Calu3 (cell line): ENCODE measurements at places on chromosomes 1 and 21. TPM values are rescaled to one million over a fixed set of nuclear protein-coding genes. Genes with fewer than 3 reads are reported as not detected.

GRCh38 chr1:193299038-193299437 is 112.6 kb upstream of the B3GALT2 start:
- DNase-seq: no peak

- DNase-seq: peak; percentile 67
Observed at GRCh38 chr1:41241354-41241748, 755 bp downstream of the SCMH1 start.

The KRTAP13-4 gene
- not detected in 2 replicates for total RNA-seq

The KRTAP10-12 gene
- total RNA-seq: not detected in 2 replicates

The DIO1 gene
- total RNA-seq: not detected in 2 replicates

DNA sequence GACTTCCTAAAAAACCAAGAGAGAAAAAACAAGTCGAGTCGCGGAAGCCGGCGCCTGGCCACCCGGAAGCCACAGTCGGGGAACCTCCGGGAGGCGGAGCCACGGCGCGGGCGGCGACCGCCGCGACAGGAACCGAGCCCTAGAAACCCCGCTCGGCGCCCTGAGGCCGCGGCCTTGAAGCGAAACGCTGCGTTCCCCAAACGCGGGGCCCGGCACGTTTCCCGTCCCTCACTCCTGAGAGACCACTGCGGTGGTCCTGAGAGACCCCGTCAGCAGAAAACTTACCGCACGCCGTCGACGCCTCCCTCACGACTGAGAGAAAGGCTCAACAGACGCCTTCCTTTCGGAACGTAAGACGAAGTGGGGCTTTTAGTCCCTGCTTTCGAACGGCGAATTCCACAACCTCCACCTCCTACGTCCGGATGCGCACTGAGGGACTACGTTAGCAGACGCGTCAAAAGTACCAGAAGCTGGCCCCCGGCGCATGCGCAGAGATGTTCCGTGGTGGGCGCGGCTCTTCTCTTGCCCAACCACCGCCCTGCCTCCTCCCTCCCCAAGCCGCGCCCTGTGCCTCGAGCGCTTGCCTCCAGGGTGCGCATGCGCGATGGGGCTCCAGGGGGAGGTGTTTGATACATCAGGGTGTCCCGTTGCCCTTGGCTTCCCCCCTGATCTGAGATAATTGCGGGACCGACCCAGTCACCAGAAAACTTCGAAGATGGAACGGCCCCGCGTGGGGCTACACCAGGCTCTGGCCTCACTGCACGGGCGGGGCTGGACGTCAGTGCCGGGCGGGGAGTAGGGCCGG is at the start of gene RSRP1:
TSS of gene RSRP1 (minus strand) at position 431 of the 805 bp plus-strand sequence. CDS start 491 bp downstream, outside the sequence.
- peak; percentile 95 for DNase-seq

The PDZK1IP1 gene
- 231 and 327 TPM in 2 replicates for total RNA-seq

The TNFRSF4 gene
- total RNA-seq: not detected in 2 replicates

DNA sequence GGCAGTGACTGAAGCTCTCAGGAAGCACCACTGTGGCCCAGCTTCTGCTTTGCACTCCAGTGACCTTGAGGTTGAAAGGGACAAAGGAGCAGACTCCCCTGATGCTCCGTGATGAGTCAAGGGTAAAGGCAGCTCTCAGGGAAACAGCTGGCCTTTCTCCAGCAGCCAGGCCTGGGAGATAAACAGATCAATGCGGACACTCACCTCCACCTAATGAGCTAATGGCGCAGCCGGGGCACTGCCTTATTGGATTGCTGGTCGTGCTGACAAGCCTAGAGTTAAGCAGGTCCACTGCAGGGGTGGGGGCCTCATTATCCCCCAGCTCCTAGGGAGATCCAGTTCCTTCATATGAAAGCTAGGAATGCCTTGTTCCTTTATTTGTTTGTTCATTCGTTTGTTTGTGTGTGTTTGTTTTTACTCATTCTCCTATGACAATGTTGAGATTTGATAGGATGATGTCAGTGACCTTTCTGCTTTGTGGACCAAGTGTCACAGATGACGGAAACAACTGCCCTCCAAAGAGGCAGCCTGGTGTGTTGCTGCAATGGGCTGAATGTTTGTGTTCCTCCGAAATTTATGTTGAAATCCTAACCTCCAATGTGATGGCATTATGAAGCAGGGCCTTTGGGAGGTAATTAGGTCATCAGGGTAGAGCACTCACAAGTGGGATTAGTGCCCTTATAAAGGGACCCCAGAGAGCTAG is 141.4 kb upstream of the BEND5 start:
- no peak for DNase-seq

The USP24 gene
- total RNA-seq: 40.3 and 45.3 TPM in 2 replicates

DNA sequence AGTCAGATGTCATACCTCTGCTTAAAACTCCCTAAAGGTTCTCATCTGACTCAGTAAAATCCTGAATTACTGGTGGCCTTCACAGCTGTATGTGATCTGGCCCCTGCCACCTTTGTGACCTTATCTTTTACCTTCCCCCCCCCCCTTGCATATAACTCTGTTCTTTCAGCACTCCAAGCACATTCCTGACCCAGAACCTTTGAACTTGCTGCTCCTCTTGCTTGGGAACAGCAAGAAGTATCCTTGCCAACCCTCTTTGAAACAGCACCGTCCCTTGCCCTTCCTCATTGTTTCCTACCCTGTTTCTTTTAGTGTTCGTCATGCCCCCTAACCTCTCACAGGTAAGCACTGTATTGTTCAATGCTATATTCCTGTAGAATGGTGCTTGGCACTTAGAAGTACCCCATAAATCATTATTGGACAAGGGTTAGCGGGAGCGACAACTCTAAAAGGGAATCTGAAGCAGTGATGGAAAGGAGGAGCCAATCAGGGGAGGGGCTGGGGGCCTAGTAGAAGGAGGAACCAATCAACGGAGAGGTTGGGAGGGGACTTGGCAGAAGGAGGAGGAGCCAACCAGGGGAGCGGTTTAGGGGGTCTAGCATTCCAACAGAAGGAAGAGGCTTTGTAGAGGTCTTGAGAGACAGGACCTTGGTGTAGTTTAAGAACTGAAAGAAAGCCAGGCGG is 13.9 kb downstream of the CACHD1 start:
- DNase-seq: no peak

GRCh38 chr1:162471290-162471853 is 26.2 kb upstream of the UHMK1 start:
- no peak for DNase-seq

The RNF115 gene
- total RNA-seq: 9.5 and 9.9 TPM in 2 replicates

- DNase-seq: no peak
Observed at GRCh38 chr1:66397192-66397591, 136.8 kb upstream of the SGIP1 start.

DNA sequence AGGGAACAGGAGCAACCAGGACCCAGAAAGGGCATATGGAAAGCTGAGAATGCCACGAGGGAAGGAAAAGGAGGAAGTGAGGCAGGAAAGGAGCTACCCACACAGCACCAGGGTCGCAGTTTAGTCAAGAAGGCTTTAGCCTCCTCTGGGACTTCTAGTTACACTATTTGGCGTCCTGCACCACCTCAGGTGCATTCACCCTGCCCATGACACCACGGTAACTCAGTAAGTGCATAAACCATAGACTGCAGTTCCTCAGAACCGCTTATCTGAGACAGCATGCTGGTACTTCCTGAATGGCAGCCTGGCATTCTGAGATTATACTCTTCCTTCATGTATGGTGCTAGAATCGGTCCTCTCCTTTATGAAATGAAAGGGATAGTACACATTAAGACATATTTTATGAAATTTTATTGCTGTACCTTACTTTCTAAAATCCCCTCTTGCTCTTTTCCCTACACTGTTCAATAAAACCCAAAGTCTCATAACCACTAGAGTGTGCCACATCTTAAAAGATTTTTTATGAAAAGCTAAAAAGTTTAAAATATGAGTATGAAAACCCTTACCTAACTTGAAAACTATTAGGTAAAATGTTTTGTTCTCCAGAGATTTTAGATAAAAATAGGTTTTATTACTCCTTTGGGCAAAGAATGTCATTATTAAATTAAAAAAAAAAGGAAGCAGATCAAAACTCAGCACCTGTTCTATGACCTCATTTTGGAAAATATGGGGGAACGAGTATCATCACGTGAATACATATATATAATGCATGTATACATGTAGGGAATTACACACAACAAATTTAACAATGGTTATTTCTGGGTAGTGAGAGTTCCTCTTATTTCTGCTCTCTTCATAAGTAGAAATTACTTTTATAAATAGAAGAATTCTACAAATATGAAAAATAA is 67.3 kb downstream of the VAV3 start:
- DNase-seq: no peak

DNA sequence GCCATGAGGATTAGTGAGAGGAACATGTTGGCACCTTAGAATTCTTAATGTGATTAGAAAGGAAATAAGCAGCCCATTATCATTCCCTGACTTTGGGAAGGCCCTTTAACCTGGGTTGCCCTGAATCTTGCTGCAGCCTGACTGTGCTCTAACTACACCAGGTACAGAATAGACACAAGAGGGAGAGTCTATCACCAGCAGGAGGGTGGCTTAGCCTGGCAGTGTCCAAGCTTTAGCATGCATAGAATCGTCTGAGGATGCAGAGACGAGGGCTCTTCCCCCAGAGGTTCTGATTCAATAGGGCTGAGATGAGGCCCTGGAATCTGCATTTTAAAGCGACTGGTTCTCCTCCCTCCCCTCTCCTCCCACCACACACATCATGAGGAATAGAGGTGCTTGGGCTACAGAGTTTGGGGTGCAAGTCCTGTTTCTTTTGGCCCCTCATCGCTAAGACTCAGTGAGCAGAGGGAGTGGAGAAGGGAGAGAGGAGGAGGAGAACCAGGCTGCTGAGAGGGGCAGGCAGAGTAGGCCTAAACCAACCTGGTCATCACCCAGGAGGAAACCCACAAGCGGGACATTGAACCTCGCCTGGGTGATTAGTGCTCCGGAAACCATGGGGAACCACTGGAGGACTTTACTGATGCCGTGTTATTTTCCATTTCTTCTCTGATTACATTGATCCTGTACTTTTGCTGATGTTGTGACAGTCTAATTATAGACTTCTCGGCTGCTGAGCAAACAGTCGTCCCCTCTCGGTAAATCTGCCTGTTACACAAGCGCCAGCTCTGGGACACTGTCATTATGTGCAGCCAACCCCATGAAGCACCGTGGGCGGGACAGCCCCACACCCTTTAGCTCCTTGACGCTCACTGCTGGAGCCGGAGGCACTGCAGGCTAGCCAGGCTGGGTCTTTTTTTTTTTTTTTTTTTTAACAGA is 6.3 kb upstream of the TENT5C start:
- DNase-seq: no peak

GRCh38 chr1:81408419-81408818 is 392.3 kb upstream of the ADGRL2 start:
- DNase-seq: no peak

- DNase-seq: no peak
Observed at GRCh38 chr1:91643431-91643830, 142.8 kb downstream of the CDC7 start.

DNA sequence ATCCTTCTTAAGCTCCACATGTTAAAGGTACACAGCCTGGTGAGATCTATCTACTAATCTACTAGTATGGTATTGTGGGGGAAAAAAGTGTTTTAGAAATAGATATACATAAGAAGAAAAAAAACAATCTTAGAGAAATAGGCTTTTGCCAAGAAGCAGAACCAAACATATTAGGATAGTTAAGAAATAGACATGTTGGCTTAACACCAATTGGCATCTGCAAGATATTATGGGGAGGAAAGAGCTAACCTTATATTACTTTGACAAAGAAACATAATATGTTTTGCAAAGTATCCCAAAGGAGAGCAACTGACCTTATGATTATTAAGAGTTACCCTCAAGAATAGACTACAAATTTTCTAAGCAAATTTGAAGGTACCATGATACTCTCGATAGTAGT is 202.9 kb downstream of the BRINP3 start:
- no peak for DNase-seq

DNA sequence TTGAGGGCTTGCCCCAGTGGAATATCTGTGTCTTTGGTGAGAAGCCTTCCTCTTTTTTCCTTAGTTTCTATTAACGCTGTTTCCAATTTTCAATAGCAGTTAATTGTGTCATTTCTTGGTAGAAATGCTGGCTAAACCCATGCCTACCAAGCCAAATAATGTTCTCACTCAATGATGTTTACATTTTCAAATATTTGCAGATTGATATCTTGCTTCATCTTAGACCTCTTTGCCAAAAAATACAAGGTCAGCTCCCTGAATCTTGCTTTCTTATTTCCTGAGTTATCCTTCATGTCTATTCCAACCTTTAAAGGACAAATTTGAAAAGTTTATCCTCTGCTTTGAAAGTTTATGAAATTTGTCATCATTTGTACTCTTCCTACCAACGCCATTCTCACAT is 5.1 kb downstream of the KCNJ15 start:
- no peak for DNase-seq

- no peak for DNase-seq
Observed at GRCh38 chr1:207922554-207922953, 11.6 kb upstream of the CD34 start.

DNA sequence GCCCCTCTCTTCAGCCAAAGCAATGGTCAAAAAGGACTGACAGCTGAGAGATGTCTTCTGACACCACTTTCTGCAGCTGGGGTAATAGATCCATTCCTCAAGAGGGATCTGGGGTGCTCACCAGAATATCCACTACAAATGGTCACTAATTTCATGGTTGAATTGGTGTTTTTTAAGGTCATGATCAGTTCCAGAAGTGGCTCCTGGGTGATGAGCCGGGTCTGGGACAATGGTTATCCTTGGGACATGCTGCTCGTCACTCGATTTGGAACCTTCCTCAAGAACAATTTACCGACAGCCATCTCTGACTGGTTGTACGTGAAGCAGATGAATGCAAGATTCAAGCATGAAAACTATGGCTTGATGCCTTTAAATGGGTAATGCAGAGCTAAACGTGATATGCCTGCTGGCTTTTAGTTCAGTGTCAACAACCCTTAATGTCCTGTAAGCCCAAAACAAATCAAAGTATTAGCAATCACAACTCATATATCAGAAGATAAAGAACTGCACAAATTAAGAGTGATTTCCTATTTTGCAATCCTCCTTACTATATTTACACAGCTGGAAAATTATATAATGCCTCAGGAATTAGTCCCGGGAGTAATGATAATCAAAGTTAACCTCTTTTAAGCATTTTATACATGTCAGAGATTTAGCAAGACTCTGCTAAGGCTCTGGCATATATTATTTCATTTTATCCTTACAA is 20.1 kb downstream of the FMO3 start:
- no peak for DNase-seq

The GBP6 gene
- 0.12 and 0.37 TPM in 2 replicates for total RNA-seq

The EFNA3 gene
- 1.7 and 3.4 TPM in 2 replicates for total RNA-seq

The OR2L8 gene
- total RNA-seq: not detected in 2 replicates

The ADGRL4 gene
- not detected in 2 replicates for total RNA-seq

GRCh38 chr1:16625497-16626408 is 12.4 kb upstream of the NBPF1 start:
- DNase-seq: no peak

GRCh38 chr1:182910143-182910542 is 42.8 kb downstream of the SHCBP1L start:
- no peak for DNase-seq

The KRTAP13-1 gene
- not detected in 2 replicates for total RNA-seq

DNA sequence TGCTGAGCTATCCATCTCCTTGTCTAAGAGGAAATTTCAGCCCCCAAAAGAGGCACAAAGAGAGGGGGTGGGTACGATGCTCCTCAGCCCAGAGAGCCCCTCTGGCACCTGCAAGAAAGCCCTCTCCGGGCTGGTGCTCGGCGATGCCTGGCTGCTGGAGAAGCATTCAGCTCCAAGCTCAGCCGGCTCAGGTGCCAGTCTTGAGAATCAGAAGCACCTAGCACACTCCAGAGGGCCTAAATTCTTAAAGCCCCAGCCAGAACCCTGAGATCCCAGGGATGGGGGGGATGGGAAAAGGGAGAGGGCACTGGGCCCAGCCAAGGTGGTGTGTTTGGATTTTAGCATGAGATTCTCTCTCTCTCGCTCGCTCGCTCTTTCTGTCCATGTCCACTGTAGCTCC is 2.9 kb downstream of the GRIK3 start:
- DNase-seq: no peak

The TAS1R1 gene
- not detected in 2 replicates for total RNA-seq

- no peak for DNase-seq
Observed at GRCh38 chr1:2148691-2149090, 45.9 kb downstream of the FAAP20 start.
